B cell (primary cell): ENCODE measurements at places on chromosomes 5 and 9. TPM values are rescaled to one million over a fixed set of nuclear protein-coding genes. Genes with fewer than 3 reads are reported as not detected.
A peak's percentile ranks its signal among the peaks of the same experiment; 100 is the strongest.

DNA sequence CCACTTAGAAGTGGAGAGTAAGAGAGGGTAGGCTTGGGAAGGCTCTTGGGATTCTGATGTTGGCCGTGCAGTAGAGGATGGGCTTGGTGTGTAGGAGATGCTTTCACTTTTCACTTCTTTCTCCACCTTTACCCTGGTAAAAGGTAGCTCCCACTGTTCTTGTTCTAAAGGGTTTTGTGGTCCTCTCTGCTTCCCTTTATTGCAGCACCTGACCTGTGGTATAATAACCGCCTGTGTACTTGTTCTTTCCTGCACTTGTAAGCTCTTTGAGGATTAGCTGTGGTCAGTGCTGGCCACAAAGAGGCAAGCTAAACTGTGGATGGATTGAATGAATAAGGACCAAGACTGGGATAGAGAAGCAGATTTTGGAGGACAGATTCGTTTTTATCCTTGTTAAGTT lies 25.2 kb downstream of the KDM4C start:
- peak; percentile 33 for DNase-seq

Gene COL23A1
- total RNA-seq: 0.10 and 0.20 TPM in 2 replicates

DNA sequence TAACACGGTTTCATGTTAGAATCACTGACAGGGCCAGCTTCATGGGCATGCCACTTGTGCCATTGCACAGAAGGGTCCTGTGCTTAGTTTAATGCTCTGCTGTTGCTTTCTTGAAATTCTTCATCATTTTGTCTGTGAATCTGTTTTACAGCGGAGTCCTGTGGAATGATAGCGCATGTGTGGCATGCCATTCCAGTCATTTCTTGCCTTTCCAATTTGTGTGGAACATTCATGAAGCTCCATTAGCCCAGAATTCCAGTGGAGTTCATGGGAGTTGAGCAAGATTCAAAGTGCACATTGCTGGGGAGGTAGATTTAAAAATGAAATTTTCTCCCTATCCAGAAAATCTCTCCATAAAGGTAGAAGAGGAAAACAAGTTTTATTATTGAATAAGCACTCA lies 43.4 kb upstream of the NREP start:
- DNase-seq: no peak

Gene ADAMTS16
- total RNA-seq: not detected in 2 replicates

DNA sequence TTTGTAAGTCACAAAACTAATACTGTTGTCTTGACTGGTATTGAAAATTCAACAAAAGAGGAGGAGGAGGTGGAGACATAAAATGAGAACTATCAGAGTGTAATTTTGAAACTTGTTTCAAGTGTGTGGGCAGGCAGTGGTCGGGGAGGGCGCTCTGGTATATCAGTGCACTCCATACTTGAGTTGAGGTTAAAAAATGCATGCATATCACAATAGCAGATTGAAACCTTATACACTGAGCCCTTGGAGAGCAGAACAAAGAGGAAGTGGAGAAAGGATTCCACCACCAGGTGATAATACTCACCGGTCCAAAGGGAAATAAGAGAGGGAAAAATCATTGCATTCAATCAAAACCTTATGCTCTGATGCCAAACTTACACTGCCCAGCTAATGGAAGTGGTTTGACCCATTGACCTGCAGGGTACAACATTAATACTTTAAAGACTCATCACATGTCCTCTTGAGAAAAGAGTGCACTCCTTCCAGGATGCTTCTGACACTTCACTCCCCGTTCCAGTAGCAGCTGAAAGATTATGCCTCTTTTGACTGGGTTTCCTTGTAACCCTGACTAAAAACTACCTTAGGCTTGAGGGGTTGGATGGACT lies 79.5 kb upstream of the FAM169A start:
- DNase-seq: no peak

GRCh38 chr5:133750356-133750755 lies 138.0 kb upstream of the FSTL4 start:
- DNase-seq: no peak

GRCh38 chr5:149904977-149905376 lies 39.6 kb downstream of the PDE6A start:
- no peak for DNase-seq

DNA sequence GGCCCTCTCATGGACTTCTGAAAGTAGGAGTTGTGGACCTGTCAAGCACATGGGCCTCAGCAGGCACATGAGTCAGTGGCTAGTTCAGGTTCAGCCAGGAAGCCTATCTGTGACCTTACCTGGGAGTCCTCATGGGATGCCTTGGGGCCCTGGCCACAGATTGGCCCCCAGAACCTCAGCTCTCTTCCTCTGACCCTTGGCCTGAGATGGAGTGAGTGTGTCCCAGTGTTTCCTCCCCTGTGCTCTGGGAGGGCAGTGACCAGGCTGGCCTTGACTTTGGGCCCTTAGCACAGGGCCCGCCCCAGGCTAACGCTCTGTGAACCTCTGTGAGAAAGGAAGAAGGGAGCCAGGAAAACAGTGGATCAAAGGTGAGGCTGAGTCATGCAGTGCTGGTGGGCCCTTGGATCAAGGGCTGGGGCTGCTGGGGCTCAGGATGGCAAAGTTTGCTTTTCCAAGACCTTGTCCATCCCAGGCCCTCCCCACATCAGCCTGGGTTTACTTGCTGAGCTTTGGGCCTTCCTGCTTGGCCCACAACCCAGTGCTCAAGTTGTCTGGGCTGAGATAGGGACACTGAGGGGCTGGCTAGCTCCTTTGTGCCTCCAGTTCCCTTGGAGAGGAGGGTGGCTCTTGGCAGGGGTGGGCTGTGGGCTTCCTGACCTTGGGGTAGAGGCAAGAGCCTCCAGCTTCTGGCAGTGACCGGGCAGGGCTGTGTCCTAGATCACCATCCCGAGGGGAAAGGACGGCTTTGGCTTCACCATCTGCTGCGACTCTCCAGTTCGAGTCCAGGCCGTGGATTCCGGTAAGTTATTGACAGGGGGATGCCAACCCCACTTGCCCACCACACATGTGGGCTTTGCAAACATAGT lies 41.4 kb downstream of the RGS3 start:
- DNase-seq: no peak

Gene CDC20B
- not detected in 2 replicates for total RNA-seq

GRCh38 chr5:73687357-73687756 lies 61.4 kb downstream of the ARHGEF28 start:
- no peak for DNase-seq

GRCh38 chr5:2989517-2989916 lies 238.0 kb upstream of the IRX2 start:
- DNase-seq: no peak

GRCh38 chr9:105141146-105141975 lies 103.1 kb upstream of the SLC44A1 start:
- DNase-seq: no peak

Gene DND1
- 2.5 and 3.0 TPM in 2 replicates for total RNA-seq

Gene GPX8
- not detected in 2 replicates for total RNA-seq

DNA sequence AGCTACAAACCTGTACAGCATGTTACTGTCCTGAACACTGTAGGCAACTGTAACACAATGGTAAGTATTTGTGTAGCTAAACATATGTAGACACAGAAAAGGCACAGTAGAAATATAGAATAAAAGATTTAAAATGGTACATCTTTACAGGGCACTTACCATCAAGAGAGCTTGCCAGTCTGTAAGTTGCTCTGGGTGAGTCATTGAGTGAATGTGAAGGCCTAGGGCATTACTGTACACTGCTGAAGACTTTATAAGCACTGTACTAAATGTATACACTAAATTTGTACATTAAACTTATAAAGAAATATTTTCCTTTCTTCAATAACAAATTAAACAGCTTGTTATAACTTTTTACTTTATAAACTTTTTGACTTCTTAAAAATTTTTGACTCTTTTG lies 20.5 kb downstream of the ADRB2 start:
- DNase-seq: no peak

- DNase-seq: no peak
These were observed 14.6 kb downstream of the CPEB4 start for GRCh38 chr5:173902743-173903142.

Gene C6
- total RNA-seq: not detected in 2 replicates

GRCh38 chr9:87836536-87836935 lies 46.1 kb upstream of the SPATA31E1 start:
- no peak for DNase-seq

Gene PDE6A
- not detected in 2 replicates for total RNA-seq

- DNase-seq: no peak
These were observed 78.4 kb downstream of the GLDC start for GRCh38 chr9:6567140-6567591.

DNA sequence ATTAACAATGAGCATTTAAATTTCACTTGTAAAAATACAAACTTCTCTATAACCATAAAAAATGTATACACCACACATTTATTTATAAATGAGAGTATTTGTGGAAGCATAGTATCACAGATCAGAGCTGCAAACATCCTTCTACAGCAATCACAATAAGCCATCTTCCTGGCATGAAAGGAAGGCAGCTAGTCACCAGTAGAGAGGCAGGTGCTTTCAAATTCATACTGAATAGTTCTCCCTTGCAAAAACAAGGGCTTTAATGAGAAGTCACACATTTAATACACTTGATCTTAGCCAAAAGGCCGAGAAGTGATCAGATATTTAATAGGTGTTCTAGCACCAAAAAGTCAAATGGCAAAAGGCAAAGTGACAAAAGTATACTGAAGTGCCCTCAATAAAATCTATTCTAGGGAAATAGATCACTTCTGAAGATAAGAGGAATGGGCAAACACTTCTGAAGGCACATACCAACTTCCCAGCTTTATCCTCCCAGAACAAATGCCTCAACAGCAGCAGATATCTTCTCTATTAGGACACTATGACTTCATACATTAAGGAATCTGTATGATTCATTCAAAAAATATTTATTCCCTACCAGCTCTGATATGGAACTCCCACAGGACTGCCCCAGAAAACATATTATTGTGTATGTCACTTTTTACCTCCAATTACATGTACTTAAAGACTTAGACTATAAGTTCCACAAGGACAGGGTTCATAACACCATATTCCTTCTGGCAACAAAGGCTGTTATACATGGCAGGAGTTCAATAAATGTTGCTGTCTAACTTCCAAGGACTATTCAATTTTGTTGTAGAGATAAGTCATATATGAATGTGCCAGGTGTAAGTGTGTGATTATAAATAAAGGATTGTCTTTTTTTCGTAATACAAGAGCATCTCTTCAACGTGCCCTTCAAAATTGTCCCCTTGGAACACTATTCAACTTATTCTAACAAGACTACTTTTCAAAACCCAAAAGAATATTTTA lies 31.7 kb downstream of the MAPKAP1 start:
- DNase-seq: no peak

Gene NPR3
- not detected in 2 replicates for total RNA-seq

DNA sequence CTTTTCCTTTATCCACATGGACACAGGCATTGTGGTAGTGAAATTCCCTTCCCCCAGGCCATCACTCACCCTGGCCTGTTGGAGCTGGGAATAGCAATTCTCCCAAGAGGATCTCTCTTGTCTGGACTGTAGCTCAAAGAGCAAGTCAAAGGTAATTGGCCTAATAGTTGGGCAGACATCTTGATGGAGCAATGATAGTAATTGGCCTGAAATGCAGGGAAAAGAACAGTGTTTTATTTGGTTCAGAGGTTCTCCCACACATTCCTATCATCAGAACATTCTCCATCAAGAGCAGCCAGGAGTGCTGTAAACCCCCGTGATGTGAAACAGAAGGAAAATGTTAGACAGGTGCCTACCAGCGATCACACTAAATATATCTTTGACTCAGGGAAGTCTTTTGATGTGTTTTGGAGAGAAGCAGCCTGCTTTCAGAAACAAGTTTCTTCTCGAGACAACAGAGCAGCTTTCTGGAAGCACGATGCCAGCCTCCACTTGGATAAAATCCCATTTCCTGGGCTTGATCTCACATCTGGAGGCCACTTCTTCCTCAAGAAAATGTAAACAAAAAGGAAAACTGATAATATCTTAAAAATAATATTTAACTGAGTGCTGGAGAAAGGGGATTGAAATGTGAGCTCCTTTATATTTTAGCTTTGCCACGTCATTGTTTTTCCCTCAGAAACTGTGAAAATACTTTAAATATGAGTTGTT lies 198.1 kb upstream of the WWC1 start:
- DNase-seq: no peak

- no peak for DNase-seq
These were observed 14.2 kb downstream of the SMC2 start for GRCh38 chr9:104108315-104108714.

DNA sequence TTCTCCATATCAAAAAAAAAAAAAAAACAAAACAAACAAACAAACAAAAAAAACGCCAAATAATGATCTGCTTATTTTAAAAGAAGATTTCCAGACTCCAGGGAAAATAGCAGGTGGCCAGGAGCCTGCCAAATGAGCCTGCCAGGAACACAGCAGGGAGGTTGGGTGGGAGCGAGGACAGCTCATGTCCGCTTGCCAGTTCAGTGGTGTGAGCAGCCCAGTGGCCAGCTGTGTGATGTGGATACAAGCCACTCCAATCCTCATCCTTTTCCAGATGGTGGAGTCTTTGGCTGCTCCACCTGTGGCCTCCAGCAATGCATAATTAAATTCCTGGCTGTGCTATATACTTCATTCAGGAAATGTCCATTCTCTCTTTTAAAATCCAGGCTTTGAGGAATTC lies 1025.1 kb upstream of the C9orf72 start:
- no peak for DNase-seq

Gene GMCL2
- not detected in 2 replicates for total RNA-seq
